Aorta (tissue), 5 donors: ENCODE measurements at places on chromosomes 2 and 18.

GRCh38 chr2:62624855-62625254 is 80.7 kb upstream of the EHBP1 start:
- DNase-seq: no peak

DNA sequence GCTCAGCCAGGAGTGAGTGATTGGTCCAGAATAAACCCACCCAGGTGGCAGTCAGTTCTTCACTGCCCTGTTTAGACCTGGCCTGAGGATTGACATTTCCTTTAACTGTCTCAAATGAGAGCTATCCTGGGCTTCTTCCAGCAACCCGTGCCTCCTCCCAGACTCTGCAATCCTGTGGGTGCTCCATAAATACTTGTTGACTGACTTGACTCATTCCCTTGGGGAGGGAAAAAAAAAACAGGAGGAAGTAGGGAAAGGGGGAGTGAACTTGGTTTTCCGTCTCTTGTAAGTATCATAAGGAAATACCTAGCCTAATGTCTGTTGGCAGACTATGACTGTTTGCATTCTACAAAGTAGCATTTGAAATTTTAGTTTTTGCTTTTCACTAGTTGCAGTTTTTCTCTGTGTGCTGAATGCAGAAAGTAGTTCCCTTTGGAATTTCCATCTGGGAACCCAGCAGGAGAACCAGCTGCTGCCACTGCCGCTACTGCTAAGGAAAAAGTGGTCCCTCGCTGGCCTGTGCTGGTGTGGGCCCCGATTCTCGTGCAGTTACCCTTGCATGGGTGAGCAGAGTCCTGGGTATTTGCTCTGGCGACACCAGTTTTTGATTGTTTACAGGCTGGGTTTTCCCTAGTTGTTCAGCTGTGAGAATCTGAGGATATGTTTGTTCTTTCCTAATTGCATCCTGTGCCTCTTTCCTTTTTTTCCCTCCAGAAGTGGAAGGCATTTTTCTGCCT is 78.8 kb downstream of the TGOLN2 start:
- DNase-seq: no peak

GRCh38 chr2:47056374-47056773 is 98.7 kb downstream of the STPG4 start:
- peak; percentile 80 for DNase-seq

GRCh38 chr2:205139822-205140463 is 542.4 kb upstream of the NRP2 start:
- no peak for DNase-seq
